ENCODE measurements at places on chromosomes 3 and 15. TPM values are rescaled to one million over a fixed set of nuclear protein-coding genes. Genes with fewer than 3 reads are reported as not detected.

The SNTN gene
- total RNA-seq: not detected

The ZCWPW2 gene
- 0.21 TPM for total RNA-seq

The EHD4 gene
- 21.1 TPM for total RNA-seq

The ACKR2 gene
- total RNA-seq: 1.7 TPM

The CLDN11 gene
- total RNA-seq: 7.5 TPM

The TRH gene
- total RNA-seq: not detected

The PLOD2 gene
- 152 TPM for total RNA-seq

The TMCO5A gene
- not detected for total RNA-seq
